ENCODE measurements at places on chromosomes 5 and 9.

- no peak for DNase-seq
These were observed 177.5 kb downstream of the AOPEP start for GRCh38 chr9:94903961-94904421.

DNA sequence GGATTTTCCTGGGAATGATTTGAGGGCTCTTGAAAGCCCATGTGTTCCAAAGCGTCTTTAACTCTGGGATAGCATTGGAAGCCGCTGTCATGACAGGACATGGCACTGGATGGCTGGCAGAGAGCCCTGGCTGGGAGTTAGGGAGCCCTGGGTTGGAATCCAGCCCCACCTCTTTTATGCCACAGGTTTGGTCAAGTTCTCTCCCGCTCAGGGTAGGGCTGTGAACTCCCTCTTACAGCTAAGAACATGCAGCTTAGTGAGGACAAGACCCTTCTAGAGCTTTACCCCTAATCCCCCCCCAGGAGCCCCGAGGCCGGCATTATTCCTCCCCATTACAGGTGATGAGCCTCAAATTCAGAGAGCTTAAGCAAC, 37.2 kb downstream of the OLFML2A start:
- DNase-seq = no peak

DNA sequence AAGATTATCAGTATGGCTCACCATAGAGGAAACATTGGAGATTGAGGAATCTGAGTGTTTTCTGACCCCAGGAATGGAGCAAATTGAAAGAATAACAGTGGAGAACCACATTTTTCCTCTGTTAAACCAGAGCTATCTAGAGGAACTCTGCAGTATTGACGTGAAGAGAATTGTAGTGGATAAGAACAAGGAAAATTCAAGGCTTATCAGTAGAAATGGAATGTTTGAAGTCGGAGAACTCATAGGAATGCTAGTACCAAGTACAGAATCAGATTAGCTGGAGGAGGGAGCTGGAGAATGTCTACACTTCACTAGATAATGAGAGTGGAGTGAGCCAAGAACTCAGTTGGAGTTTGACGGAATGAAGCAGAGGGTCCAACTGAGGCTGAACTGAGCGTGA, 50.3 kb downstream of the SNCAIP start:
- DNase-seq = no peak

DNA sequence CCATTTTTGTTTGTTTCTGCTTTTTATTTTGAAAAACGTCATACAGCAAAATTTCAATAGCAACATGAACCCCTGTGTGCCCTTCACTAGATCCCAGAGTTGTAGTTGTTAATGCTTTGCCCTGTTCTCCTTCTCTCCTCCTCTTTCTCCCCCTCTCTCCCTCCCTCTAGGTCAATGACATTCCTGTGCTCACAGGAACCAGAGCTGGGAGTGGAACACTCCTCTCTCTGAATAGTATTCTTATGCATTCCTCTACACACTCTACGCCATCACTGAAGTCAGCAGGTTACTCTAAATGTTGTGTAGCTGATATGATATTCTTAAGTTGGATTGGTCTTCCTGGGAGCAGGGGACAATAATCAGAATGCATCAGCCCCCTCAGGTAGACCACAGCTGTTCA, 243.4 kb downstream of the SYK start:
- no peak for DNase-seq

DNA sequence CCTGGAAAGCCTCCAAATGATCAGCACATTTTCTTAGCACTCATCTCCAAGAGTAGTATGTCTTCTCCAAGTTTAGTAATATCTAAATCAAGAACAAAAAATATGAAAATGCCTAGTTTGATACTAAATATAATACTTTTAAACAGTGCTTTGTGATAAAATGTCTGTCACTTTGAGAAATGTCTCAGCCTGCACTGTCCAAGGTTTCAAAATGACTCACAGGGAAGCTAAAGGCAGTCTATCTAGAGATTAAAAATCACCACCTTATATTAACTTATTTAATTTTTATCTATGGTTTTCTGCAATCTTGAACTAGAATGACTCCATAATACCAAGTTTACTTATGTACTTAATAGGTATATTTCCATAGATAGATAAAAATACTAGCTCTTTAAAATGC, 633.0 kb upstream of the C9orf72 start:
- no peak for DNase-seq

GRCh38 chr5:35853631-35854030, 3.1 kb upstream of the IL7R start:
- DNase-seq = no peak

DNA sequence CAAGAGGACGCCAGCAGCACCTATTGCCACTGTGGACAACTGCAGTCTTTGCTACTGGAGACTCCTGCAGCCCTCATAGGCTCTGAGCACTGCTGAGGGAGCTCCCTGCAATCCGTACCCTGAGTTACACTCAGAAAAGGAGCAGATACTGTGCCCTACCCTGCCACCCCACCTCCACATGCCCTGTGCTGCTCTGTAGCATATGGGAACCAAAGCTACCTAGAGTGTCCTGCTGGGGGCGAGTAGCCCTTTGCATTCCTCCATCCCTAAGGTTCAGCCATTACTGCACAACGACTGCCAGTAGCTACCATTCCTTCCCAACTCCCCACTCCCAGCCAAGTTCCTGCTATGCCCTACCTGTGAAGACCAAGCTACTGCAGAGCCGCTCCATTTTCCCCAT, 90.2 kb upstream of the SNCAIP start:
- DNase-seq = no peak

- DNase-seq = no peak
These were observed 255.5 kb downstream of the HSPA4 start for GRCh38 chr5:133307275-133307674.

- peak; percentile 5 for DNase-seq
These were observed 116.0 kb upstream of the LPCAT1 start for GRCh38 chr5:1639757-1640156.

DNA sequence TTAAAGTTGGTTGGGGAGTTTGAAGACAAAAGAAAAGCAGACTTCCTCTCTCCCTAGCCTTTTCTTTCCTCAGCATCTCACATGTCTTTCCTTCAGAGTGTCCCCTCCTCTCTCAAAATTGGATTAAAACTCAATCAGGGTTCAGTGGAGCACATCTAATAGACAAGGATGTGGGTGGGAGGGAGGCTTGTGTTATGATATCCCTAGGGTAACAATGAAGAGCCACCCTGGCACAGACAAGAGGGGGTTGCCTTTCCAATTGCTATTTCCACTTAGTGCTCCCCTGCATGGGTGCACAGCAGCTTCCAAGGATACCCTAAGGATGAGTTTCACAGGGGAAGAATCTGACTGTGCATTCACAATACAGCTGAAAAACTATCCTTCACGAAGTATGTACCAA, 585.2 kb upstream of the C9orf72 start:
- DNase-seq = no peak

- DNase-seq = peak; percentile 52
These were observed at the start of gene EMB for GRCh38 chr5:50440651-50441492. Gene EMB, minus strand, starts transcription at chr5:50441288. Its CDS starts 137 bp downstream, at chr5:50441151.

- DNase-seq = peak; percentile 37
These were observed 730 bp downstream of the WWC1 start for GRCh38 chr5:168291964-168292785.

DNA sequence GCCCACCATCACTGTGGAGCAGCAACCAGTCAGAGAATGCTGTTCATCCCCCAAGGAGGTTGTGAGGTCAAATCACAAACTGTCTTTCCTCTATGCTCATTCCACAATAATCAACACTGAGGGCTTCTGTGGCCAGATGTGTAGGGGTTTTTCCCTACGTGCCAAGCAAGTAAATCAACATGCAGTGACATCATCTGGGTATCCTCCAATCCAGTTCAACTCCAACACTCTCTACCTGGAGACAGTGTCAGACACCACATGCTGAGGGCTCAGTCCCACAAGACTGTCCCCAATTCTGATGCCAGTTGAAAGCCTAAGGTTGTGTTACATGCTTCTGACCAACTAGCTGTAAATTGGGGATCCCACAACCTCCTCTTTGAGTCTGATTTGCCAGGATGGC, 57.3 kb upstream of the DMRT1 start:
- no peak for DNase-seq

DNA sequence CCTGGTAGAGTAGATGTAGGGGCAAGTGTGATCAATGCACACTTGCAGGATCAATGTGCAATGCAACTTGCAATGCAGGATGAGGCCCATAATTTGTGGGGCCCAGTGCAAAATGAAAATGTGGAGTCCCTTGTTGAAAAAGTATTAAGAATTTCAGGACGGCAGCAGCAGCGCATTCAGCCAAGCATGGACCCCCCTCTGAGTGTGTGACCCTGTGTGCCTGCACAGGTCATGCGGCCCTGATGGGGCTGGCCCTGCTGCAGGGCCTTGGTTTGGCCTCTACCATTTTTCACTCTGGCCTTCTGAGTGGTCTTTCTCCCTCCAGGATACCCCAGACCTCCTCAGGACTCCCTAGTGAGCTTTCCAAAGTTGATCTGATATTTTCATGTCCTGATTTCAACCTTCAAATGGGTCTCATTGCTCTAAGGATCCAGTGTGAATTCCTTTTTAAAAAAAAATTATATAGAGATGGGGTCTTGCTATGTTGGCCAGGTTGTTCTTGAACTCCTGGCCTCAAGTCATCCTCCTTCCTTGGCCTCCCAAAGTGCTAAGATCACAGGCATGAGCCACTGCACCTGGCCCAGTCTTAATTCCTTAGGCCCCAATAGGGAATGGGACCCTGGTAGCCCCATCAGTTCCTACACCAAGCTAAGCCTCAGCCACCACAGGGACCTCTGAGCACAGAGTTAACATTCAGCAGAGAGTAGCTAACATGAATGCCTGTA, 4.3 kb downstream of the ERGIC1 start:
- DNase-seq = no peak

DNA sequence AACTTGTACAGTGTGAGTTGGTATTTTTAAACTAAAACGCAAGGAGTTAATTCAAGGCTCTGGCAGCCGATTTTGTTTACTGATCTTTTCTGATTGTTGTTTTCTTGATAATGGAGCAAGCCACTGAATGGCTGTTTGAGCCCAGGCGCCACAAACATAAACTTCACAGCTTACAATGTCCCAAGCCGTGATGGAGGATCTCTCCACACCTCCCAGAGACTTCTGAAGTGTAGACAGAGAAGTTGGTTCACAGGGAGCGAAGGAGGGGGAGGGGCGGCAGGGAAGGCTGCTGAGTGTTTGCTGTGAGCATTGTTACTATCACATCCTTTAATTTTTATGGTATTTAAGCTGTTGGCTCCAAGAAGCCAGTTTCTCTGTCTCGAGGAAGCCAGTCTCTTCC, 14.7 kb downstream of the ISL1 start:
- DNase-seq = no peak

GRCh38 chr9:98256756-98257155, 1.3 kb upstream of the TBC1D2 start:
- no peak for DNase-seq

DNA sequence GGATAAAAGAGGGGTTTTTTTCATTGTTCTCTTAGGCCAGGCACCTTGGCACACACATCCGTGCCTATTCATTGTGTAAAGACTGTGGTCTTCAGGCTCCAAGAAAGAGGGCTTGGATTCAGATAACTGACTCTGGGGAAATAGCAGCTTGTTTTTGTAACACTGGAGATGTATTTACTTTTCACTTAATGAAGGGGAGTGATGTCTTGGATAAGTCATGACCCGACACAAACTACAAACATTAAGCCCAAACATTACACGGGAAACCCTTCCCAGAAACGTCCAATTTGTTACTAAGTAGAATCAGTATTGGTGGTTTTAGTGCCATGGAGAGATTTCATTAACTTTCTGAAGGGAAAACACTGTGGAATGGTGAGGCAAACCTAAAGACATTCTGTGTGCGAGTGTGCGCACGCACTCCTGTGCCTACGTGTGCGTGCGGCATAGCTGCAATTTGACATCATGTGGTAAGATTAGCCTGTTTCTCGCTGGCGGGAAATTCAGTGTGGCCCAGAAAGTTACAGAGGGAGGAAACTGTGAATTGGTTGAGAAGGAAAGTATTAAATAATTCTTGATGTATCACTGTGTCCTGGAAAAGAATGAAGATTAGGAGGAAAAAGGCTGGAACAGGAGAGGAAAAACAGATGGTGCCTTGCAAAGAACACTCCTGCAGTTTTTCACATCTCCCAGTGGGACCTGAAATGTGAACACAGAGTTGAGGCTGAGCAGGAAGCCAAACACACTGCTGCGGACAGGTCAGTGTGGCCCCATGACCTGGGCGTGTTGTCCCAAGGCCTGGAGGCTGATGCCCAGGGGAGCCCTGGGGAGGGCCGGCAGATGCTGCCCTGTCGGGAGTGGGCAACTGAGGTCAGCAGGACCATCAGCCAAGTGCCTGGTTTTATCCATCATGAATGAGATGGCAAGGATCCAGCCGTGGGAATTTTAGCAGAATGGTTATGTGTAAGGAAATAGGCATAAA, 108.5 kb downstream of the GAS1 start:
- DNase-seq = no peak

DNA sequence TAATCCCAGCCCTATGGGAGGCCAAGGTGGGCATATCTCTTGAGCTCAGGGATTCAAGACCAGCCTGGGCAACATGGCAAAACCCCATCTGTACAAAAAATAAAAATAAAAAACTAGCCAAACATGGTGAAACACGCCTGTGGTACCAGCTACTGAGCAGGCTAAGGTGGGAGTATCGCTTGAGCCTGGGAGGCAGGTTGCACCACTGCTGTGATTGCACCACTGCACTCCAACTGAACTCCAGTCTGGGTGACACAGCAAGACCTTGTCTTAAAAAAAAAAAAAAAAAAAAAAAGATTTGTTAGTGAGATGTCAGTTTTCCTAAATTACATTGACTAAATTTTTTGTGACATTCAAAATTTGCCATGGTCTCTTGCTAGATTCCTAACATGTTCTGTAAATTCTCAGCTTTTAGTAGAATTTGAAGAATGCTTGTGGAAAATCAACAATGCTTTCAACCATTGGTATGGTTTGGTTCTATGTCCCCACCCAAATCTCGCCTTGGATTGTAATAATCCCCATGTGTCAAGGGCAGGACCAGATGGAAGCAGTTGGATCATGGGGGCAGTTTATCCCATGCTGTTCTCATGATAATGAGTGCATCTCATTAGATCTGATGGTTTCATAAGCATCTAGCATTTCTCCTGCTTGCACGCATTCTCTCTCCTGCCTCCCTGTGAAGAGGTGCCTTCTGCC, 236.1 kb downstream of the ARRDC3 start:
- no peak for DNase-seq

- DNase-seq = peak; percentile 56
These were observed 1.1 kb downstream of the SRD5A1 start for GRCh38 chr5:6634306-6634705.

- DNase-seq = no peak
These were observed 1.4 kb downstream of the PCDH1 start for GRCh38 chr5:141876628-141877355.

GRCh38 chr5:180658774-180659564, 9.6 kb upstream of the FLT4 start:
- no peak for DNase-seq
